ENCODE measurements at places on chromosomes 7 and 10.

GRCh38 chr7:149414745-149415390, 46.0 kb downstream of the ZNF777 start:
- no peak for DNase-seq

GRCh38 chr7:152590481-152590880, 85.5 kb downstream of the XRCC2 start:
- no peak for DNase-seq

DNA sequence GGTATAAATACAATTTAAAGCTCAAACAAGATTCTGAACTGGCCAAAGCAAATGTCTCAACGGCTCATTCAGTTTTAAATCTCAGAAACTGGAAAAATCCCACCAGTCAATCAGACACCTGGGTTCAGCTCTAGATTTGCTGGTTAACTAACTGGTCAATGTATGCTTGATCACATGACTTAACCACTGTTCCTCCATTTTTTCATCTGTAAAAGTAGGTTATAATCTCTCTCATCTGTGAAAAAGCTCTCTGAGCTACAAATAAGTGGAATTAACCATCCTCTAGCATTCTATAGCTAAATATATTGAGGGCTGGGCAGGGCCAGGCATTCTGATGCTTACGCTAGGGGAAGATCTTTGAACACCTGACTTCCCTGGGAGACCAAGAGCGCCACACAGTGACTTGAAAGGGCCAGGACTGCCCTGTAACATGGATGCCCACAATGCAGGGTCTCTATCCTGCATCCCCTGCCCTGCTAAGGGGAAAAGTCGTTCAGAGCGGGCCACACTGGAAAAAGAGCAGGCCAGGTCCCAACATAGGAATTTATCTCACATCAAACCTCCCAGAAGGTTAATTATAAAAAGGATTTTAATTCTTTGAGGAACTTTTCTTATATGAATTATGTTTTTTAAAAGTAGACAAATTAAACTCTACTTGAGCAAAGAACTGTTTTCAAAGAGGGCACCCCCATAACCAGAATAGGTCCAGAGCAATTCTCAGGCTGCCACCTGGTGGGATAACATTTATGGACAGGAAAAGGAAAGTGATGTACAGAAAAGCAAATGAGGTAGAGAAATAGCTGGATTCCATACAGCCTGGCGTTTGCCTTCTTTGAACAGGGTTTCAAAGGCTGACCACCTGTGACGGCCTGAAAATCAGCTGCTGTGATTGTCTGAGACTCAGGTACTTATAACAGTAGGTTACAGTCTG, 1.8 kb downstream of the RP9 start:
- DNase-seq, result peak; percentile 58

DNA sequence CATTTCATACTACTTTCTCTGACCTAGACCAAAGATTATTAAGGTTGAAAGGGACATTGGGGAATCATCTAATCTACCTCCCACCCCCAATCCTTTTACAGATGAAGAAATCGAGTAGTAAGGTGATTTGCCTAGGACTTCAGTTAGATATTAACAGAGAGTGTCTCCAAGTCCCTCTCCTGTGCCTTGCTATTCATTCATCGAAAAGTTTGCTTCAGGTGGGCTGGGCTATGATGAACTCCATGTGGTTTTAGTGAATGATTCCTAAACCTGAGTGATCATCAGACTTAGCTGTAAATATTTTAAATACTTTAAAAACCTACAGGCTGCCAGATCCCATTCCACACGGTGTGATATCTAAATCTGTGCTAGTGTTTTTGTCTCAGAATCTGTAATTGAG, 259.4 kb upstream of the SORCS1 start:
- no peak for DNase-seq

GRCh38 chr10:101136007-101136707, 5.1 kb downstream of the TLX1 start:
- DNase-seq, result peak; percentile 78

DNA sequence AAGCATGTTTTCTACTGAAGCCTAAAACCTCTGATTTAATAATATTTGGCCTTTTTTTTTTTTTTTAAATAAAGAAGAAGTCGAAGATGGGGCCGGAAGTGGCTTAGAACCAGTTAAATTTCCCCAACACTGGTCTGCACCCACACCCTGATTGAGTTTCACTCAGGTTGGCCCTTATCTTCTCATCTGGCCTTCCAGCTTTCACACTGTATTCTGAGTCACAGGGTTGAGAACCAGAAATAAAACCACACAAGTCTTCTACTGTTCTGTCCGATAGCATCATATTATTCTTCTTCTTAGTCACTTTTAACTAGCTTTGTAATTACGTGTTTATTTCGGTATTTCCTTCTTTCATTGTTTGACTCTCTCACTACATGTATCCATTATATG, 9.9 kb downstream of the ZNF365 start:
- DNase-seq, result peak; percentile 89

GRCh38 chr10:116444527-116445142, 17.0 kb downstream of the PNLIPRP3 start:
- peak; percentile 53 for DNase-seq

DNA sequence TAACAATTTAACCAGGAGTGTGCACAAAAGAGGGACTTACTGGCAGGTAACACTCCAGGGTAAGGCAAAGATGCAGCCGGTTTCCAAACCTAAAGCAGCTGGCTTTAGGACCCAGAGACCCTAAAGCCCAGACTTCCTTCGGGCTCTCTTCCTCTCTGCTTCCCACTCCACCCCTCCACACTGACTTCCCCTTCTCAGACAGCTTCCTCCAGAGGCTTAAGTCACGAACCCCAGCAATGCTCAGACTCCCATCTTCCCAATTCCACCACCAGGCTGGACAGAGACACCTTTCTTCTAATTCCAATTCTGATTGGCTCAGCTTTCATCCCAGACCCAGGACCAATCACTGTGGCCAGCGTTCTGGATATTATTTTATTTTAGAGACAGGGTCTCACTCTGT, 24.8 kb downstream of the STYXL1 start:
- DNase-seq, result peak; percentile 80

DNA sequence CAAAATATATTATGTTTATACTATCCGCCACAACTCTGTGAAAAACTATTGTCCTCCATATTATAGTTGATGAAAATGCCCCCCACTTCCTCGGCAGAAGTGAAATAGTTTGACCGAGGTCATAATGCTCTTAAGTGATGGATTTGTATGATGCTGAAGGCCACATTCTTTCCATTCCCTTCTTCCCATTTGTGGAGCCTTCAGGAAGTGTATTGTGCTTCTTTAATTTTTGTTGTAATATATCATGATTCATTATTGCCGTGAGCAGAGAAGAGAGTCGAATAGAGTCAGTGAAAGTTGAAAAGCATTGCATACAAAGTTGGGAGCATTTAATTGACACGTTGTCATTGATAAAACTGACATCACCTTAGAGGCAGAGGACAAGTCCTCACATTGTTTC, 460.3 kb downstream of the SUGCT start:
- no peak for DNase-seq

DNA sequence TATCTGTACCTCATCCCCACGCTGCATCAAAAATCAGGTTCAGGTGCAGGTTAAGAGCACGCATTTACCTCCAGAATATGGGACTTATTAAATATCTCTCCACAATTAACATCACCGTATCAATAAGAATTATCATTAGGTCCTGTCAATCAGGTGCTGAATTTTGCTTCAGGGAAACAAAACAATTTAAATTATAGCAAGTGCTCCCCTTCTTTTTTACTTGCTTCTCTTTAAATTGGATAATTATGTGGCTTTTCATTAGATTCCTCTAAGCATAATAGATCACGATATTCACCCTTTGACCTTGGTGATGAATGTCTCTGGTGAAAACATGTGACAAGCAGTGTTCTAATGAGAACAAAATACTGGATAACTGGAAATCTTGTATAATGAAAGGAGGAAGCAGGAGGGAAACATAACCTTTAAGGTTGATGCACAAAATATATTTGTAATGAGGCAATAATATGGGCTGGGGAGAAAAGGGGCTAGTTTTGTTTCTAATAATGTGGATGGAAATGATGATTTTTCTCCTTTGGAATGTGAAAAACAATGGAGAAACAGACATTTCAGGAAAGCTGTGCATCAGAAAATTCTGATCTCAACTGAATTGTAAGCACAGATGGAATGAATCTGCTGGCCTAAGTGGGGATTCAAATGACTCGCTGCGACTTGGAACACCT, 166.9 kb downstream of the SNX10 start:
- DNase-seq, result no peak

All from NB4 (cell line).